ENCODE measurements at places on chromosomes 13 and 19.

GRCh38 chr13:48249018-48249417, 16.0 kb downstream of the ITM2B start:
- no peak for DNase-seq

GRCh38 chr19:13004273-13004672, 9.0 kb downstream of the NFIX start:
- DNase-seq: no peak

DNA sequence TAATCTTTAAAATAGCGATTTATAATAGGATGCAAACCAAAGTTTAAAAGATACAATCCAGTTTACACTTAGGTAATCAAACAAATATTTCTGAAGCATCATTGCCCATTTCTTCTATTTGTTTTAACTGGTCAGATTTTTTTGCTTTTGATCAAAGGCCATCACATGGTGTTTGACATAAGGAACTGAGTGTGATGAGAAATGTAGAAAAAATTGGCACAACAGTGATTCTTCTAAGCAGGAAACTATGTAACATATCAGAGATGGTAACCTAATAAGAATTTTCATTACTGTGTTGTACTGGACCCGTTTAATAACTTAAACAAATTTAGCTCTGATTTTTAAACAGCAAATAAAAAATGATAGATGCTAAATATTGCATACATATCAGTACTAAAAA, 644.7 kb upstream of the KLF12 start:
- DNase-seq: no peak

DNA sequence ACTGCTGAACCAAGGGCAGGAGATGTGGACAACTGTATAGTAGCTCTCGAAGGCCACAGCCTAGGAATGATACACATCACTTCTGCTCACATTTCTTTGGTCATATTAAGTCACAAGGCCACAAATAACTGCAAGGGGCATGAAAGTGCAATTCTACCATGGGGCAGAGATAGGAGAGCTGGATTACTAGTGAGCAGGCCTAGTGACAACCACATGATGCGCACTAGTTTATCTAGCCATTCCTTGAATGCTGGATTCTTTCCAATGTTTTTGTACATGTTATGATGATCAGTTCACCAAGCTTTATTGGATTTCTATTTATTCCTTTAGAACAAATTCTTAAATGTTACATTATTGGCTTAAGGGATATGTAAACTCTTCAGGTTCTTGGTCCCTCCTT, 100.7 kb downstream of the MIPEP start:
- no peak for DNase-seq

GRCh38 chr13:113897161-113897560, 33.3 kb upstream of the GAS6 start:
- DNase-seq: no peak

All from CD4-positive, alpha-beta T cell treated with Interleukin-2 at 100 ng/mL for 4 hours (primary cell).